NCI-H69 (cell line): ENCODE measurements at places on chromosomes 5 and 9.

GRCh38 chr5:6439588-6440550 lies 8.8 kb upstream of the UBE2QL1 start:
- DNase-seq, result no peak

DNA sequence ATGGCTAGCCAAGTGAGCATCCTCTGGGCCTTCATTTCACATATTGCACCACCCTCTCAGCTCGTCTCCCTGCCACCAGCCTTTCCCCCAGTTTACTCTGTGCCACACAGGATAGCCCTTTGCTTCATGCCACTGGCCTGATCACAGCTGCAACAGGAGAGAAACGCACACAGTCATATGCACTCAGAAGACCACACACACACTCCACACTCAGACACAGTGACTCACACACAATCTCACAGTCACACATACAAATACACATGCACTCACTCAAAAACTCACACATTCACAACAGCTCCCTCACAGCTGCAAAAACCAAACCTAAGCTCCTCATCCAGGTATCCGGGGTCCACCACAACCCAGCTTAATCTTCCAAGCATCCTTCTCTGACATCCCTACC lies 38.7 kb downstream of the TTC39B start:
- no peak for DNase-seq

- no peak for DNase-seq
Observed at GRCh38 chr9:121589986-121590385, 61.4 kb upstream of the DAB2IP start.

- no peak for DNase-seq
Observed at GRCh38 chr5:109328626-109329025, 81.1 kb downstream of the PJA2 start.

- DNase-seq, result no peak
Observed at GRCh38 chr9:37174247-37174646, 53.9 kb downstream of the ZCCHC7 start.

- no peak for DNase-seq
Observed at GRCh38 chr5:15496886-15497285, 3.1 kb upstream of the FBXL7 start.

DNA sequence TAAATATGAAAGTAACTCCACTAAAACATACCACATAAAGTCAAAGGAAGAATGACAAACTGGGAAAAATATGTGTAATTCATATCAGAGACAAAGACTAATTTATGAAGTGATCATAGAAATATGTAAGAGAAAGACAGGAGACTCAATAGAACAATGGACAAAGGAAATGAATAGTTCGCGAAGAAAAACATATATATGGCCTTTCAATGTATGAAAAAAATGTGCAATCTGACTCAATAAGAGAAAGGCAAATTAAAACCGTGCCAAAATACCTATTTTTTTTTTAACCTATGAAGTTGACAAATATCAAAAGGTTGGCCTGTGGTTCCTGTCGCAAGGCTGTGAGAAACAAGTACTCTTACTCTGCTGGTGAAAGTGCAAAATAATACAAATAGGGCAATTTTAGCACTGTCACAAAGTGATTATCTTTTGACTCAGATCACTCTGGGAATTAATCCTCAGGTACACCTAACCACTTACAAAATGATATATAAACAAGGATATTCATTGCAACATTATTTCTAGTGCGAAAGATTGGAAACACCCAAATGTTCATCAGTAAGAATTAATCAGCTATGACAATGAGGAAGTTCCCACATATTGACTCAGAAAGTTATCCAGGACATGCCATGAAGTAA lies 3.7 kb downstream of the C9 start:
- no peak for DNase-seq
